ENCODE measurements at places on chromosomes 12 and 14. TPM values are rescaled to one million over a fixed set of nuclear protein-coding genes. Genes with fewer than 3 reads are reported as not detected.

ZFYVE1 gene
- 9.1 TPM for total RNA-seq

NRL gene
- total RNA-seq: 2.5 TPM

SLC5A8 gene
- not detected for total RNA-seq

MARCHF9 gene
- total RNA-seq: 45.9 TPM
